Activated T-helper 17 cell treated with anti-CD3 and anti-CD28 coated beads, Interleukin-2, amount 50 U/mL, for 72 hours (primary cell): ENCODE measurements at places on chromosomes 6 and 20.
A peak's percentile ranks its signal among the peaks of the same experiment; 100 is the strongest.

GRCh38 chr20:51402201-51402600 lies 140.3 kb downstream of the NFATC2 start:
- no peak for ATAC-seq

DNA sequence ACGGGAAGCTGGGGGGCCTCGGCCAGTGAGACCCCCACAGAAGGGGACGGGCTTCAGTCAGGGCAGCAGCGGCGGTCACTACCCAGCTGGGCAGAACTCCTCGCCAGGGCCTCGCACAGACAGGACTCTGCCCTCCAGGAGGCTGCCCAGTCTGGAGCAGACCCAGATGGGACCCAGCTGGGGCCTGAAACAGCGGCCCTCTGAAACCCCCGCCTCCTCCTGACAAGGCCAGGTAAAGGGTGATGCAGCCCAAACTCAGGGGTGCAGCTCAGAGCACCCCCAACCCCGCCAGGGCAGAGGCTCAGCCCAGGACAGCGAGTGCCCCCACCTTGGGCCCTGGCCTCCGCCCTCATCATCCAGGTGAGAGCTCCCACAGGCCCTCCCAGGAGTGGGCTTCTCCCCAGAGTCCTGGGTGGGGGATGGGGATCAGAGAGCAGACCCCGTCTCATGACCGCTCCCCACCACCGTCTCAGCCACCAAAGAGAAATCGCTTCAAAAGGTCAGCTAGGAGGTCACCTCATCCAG lies 2.2 kb downstream of the EEF1A2 start:
- ATAC-seq = peak; percentile 22

- ATAC-seq = peak; percentile 28
Observed at GRCh38 chr6:3726421-3726820, 25.1 kb downstream of the PXDC1 start.

- ATAC-seq = no peak
Observed at GRCh38 chr6:12037798-12038197, 25.7 kb downstream of the HIVEP1 start.

GRCh38 chr6:133115946-133116345 lies 125.2 kb upstream of the EYA4 start:
- no peak for ATAC-seq

DNA sequence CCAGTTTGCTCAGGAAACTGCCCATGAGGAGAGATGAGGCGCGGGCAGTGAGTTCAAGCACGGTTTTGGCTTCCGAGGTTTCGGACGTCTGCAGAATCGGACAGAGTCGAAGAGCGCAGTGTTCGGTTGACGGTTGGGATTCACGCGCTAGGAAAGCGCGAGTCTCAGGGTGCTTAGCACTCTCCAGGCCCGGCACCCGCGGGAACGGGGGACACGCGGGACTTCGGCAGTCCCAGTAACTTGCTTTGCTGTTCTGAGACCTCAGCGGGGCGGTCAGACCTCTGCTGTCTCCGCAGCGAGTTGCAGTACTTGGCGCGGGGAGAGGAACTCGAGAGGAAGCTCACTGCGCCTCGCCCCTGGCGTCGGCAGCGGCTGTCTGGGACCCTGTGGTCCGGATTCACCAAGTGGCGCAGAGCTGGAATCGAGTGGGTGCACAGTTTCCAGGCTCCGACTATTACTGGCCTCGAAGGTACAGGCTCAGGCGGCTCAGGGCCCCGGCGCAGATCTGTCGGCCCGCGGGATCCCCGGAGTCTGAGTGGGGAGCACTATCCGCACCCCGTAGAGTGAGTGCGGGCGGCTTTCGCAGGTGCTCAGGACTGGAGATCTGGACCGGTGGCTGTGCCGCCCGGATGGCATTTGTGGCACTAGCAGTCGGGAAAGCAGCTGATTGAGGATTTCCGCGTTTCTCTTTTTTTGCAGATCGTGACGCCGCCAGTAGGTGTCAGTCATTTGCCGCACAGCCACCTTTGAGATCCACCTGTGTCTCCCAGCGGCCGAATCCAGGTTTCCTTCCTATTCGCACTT lies at the start of gene POM121L2:
POM121L2 (minus strand) TSS at position 128 of the 804 bp plus-strand sequence; CDS start at position 25, 103 bp downstream.
- peak; percentile 80 for ATAC-seq

DNA sequence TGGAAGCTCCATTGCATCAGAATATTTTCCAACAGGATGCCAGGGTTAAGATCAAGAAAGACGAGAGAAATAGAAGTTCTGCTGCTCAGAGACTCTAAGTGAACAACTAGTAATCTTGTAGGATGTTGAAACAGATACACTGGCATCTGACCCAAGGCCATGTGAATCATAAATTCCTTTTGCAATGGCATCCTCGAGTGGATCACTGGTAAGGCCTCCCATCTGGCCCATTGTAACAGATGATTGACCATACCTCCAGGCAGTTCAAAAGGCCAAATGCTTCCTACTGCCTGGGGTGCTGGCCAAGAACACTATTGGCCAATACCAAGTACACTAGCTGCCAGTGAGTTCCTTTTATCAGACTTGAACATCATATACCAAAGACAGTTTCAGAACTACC lies 9.9 kb upstream of the SLC17A3 start:
- ATAC-seq = no peak

- ATAC-seq = no peak
Observed at GRCh38 chr20:32130352-32130751, 20.8 kb downstream of the TM9SF4 start.

DNA sequence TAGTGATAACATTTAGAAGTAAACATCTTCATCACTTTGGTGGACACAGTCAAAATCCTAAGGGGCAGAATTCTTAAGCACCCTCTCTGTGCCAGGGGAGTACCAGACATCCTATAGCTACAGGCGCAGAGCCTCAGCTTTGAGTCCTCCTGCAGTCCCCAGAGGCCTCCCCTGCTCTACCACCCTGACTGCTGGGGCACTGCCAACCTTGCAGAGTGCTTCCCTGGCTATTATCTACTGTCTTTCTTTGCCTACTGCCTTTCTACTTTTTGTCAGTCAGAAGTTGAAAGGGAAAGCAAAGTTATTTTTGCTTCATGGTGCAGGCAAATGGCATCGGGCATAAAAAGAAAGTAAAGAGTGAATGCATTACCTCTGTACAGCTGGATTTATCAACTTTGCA lies 80.1 kb downstream of the AIG1 start:
- no peak for ATAC-seq

- no peak for ATAC-seq
Observed at GRCh38 chr6:52340603-52340880, 21.4 kb upstream of the PAQR8 start.

- no peak for ATAC-seq
Observed at GRCh38 chr6:169881976-169882375, 130.6 kb downstream of the ERMARD start.

DNA sequence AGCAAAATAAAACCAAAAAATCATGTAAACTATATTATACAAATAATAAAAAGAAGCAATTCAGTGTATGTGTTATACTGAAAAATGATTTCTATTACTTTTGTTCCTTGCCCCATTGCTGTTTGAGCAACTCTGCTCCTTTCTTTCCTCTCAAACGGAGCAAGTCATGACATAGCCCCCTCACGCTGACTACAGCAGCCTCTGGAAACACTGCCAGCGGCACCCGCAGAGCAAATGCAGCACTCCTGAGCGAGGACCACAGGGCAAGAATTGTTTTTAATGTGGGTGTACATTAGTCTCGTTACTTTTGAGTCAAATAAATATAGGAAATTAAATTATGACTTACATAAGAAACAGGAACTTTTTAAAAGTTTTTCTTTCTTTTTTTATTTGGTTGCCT lies 350.1 kb upstream of the HSF2 start:
- no peak for ATAC-seq

GRCh38 chr20:47334022-47334551 lies 22.4 kb downstream of the ZMYND8 start:
- no peak for ATAC-seq

GRCh38 chr20:18404172-18404571 lies 62.7 kb downstream of the DZANK1 start:
- ATAC-seq = no peak
